NCI-H345 (cell line): ENCODE measurements at places on chromosomes 3 and 15.

- no peak for DNase-seq
These were observed 122.3 kb downstream of the FAM174B start for GRCh38 chr15:92533298-92533697.

DNA sequence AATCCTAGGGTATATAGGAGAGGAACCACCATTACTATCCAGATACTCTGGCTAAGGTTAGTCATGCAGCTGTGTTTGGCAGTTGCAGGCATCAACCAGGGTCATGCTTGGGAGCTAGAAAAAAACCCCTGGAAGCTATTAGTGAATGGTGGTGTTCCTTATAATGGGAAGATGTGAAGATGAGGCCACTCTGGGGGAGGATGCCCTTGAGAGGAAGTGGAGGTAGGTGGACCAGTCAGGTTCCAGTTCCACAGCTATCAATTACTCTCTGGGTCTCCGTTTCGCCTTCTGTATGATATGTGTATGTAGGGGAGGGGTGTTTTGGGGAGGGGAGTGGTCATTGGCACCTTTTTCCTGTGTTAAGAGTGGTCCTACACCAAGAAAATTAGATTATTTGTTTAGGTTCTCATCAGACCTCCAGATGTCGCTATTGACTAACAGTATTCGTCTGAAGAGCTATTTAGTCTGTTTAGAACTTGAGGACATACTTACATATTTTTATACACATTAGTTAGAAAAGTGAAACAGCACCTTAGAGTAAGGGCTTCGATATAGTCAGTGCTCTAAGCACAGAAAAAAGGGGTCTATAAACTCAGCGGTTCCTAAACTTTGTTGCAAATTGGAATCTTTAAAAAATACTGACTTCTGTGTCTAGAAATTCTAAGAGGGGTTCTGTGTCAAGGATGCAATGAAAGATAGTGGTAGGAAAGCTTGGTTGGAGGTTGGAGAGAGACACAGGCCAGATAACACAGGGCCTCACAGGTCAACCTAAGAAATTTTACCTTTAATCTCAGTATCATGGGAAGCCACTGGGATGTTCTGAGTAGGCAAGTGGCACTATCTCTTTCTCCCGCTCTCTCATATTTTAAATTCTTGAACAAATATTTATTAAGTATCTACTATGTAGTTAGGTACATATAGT is 9.1 kb upstream of the HPS3 start:
- DNase-seq: peak; percentile 61

DNA sequence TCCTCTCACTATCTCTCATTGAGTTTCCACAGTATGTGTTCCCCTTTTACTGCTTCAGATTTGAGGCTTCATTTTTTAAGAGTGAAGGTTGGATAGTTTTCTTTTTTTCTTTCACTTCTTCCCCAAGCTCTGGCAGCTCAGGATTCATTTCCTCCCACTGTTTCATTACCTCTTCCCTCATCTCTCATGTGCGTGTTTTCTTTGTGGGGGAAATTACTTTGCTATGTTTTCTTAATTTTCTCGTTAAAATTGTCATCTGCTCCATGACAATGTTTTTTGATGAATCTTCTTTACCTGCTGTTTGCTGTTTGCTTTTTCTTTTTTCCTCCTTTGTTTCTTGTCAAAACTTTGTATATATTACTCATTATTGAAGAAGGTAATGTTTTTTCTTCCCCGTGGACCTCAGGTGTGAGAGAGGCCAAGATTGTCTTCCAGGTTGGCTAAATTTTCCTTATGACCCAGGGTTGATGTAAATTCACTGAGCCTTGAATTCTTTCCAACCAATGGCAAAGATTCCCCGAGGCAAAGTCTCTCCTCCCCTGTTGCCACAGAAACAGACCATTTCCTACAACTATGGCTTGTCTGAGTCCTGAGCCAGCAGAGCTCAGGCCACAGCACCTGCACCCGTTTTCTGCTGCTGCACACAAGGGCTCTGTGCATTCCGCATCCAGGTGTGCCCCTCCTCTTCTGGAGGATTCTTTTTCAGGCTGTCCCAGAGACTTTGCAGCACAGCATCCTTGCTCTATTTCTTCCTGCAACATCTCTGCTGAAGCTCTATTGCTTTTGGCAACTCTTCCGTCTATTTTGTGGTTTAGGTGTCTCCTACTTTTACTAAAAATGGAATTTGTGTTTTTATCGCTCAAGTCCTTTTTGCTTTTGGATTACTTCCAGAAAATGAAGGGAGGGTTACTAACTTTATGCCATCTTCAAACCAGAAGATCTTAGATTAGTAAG is 66.1 kb downstream of the NOX5 start:
- DNase-seq: no peak

DNA sequence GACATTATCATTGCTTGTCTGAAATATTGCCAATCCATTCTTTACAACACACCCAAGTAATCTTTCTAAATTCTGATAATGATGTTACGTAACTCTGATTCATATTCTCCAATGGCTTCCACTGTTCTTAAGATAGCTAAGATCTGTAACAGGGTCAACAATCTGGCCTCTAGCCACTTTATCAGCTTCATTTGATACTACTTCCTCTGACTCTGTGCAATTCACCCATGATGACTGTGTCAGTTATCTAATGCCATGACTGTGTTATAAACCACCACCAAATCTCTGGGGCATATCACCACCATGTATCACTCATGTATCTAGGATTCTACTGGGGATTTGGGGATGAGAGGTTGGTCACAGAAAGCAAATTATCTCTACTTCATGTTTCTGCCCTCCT is 44.0 kb downstream of the CD200 start:
- no peak for DNase-seq

GRCh38 chr3:13556207-13556606 is 7.3 kb downstream of the FBLN2 start:
- DNase-seq: no peak

- no peak for DNase-seq
These were observed 727.1 kb downstream of the ROBO1 start for GRCh38 chr3:79040701-79041100.

DNA sequence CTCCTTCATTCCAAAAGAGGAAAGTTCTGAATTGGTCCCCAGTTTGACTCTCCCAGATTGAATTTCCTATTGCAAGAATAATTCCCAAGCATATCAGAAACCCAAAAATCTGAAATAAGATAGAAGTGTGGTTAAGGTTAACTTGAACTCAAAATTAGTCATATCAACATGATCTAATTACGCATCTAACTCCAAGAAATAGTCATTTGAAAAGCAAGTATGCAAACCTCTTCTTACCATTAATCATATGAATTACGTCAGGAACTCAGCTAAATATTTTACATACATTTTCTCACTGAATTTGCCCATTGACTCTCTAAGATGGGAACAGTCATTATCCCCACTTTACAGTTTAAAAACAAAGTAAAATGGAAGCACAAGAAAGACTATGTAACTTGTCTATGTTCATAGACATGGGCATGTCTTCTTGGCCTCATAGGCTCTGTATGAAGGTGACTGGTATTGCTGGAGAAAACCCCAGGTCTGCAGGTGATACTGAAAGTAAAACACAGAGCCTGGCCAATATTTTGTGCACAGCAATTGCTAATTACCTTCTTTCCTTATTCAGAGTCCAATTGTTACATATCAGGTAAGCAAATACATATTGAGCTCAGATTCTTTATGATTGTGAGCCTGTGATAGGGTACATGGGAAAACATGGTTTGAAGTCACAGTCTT is 139.2 kb downstream of the ATP8B4 start:
- DNase-seq: no peak

- no peak for DNase-seq
These were observed 68.1 kb downstream of the EPHB3 start for GRCh38 chr3:184629555-184630160.

DNA sequence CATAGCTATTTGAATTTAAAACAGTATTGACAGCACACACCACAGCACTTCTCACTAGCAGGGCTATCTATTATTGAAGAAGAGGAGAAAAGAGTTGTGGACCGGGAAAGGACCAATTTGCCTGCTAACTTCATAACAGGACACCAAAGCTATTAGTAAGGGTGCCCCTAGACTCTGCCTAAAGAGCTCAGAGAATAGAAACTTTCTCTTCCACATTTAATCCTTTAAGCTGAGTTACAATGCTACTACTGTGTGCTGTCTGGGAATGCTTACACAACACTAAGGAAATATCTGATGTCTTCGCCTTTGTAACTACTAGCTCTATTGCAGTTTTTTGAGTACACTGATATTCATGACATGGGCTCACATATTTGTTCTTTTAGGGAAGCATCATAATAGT is 13.5 kb upstream of the AADAC start:
- DNase-seq: no peak

- DNase-seq: no peak
These were observed 60.8 kb downstream of the RIOX2 start for GRCh38 chr3:97911459-97911858.

DNA sequence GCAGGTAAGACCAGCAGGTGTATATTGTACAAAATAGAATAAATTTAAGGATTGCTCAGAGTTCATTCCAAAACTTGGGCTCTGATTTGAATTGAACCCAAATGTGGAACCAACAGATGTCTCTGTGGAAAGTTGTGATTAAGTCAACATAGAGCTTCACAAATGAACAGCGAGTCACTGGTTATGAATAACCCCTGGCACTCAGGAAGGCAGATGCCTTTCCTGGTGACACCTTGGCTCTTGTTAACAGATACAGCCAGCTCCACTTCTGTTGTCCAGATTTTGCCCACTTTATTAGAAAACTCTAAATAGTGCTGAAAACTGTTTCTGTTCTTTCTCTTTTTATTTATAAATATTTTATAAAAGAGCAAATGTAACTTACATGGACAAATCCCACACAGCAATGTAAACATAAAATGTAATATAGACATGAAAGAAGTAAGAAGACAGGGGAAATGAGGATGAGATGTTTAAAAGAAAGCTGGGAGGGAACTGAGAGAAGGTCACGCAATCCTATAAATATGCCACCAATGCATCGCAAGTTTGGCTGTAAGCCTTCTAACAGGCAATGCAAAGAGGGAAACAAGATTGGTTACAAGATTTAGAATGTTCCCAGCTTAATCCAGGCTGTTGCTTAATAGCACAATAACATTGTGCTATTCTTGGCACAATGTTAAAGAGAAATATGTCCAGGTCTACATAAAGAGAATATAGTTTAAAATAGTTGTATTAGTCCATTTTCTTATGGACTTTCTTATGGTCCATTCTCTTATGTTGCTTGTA is 495.5 kb downstream of the TAFA4 start:
- no peak for DNase-seq

DNA sequence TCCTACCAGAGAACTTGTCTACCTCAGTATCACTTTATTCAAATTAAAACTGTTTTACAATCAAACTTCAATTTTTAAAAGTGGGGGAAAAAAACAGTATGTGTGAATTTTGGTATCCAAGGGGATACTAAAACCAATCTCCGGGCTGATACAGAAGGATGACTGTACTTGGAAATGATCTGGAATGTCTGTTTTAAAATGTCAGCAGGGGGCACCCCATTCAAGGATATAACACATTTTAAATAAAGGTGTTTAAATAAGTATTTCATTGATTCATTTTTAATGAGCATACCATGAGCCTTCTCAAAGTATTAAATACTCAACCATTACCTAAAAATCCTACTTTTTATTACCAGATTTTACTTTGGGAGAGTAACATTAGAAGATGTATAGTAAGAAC is 67.9 kb downstream of the ULK4 start:
- no peak for DNase-seq

- no peak for DNase-seq
These were observed 282.0 kb upstream of the TPM1 start for GRCh38 chr15:62760538-62760937.

DNA sequence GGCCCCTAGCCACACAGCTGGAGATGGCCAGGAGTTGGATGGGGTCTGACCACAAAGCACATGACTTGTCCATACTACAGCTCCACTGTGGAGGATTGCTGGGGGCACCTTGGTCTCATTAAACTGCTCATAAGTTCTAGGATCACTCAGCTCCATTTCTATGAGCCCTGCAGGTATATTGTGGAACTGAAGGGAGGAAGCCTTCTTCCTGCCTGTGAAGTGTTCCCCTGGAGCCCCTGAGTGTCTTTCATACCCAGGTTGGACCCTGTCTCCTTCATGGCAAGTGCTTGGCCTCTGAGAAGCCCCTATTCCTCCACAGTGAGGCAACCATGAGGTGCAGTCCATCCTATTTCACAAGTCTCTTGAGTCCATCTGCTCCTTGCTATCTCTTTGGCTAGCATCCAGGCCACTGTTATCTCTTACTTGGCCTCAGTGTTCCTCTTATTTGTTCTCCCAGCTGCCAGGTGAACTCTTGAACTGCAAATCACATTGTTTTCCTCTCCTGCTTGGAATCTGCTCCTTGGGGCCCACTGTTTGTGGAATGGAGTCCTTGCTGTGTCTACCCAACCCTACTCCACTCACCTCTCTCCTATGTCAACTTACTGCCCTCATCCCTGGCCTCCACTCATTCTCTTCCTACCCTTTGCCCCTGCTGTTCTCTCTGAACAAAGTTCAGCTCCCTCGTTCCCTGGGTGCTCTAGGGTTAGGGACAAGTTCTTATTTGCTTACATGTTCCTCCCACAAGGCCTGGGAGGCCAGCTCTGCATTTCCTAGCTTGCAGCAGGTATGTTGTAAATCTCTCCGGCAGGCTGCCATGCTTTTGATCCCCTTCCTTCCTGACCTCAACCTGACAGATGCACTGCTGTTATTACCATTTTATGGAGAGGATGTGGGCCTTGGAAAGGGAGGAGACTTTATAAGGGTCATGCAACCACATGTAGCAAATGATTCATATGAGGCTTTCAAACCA is 1.2 kb downstream of the ACOX2 start:
- no peak for DNase-seq

DNA sequence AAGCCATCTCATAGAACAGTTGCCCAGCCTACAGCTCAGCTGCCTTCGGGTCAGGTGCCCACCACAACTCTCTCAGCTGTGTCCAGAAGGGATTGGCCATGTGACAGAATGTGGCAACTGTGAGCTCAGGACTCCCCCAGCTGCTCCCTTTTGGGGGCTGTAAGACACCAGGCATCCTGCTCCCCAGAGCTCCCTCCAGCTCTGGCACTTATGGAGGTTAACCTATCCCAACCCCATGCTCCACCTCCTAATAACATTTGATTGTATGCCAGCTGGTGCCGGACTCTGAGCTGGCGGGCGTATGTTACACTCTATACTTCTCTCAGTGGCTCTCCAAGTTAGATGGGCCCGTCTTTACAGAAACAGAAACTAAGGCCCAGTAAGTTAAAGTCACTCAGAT is 222.8 kb downstream of the FAM43A start:
- DNase-seq: no peak

DNA sequence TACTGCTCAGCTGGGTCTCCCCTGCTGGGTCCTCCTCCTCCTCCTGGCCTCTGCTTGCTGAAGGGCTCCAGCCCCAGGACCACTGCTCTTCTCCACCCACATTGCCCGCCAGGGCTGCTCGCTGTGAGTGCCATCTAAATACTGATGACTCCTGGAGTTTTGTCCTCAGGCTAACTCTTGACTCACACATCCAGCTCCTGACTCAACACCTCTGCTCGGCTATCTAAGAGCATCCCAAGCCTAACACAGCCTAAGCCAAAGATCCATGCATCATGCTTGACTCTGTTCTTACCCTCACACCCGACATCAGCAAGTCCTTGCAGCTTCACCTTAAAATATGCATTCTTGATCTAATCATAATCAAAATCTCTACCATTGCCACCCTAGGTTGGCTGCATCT is 260.2 kb downstream of the KLF13 start:
- DNase-seq: no peak
